ENCODE measurements at places on chromosomes 3 and 15.

- DNase-seq = no peak
Measured at GRCh38 chr3:149163066-149163465, 33.6 kb downstream of the HPS3 start.

- DNase-seq = no peak
Measured at GRCh38 chr3:102745881-102746280, 311.1 kb downstream of the ZPLD1 start.

DNA sequence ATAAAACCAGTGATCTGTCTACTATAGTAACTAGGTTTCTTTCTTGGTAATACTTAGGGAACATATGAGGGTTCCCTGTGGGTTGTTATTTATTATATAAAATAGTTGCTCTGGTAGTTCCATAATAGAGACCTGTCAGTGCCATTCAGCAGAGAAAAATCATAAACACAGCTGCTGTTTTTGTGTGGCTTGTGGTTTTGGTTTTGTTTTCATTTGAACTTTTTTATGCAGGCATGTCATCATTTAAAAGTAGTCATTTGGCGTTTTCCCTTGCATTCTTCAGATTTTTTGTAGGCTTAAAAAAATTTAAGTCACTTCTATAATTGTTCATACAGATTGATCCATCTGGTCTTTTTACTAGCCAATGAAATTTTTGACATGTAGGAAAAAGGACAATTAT lies 47.9 kb downstream of the PIK3CA start:
- no peak for DNase-seq

- DNase-seq = no peak
Measured at GRCh38 chr3:49727924-49728361, 4.2 kb upstream of the GMPPB start.

GRCh38 chr3:72492240-72492639 lies 356.0 kb downstream of the SHQ1 start:
- DNase-seq = no peak

Measured in cerebellar cortex (tissue), 1 donor.